ENCODE measurements at places on chromosomes 6 and 20.
A peak's percentile ranks its signal among the peaks of the same experiment; 100 is the strongest.

- H3K4me1 ChIP-seq: no peaks in the 10 kb centered on the region
- no peak overlapping the region for H3K27ac ChIP-seq
- no peak overlapping the region for H3K4me3 ChIP-seq
- no peaks in the 10 kb centered on the region for H3K27me3 ChIP-seq
Measured at GRCh38 chr6:73637404-73637803, 16.4 kb downstream of the SLC17A5 start.

GRCh38 chr6:89400912-89401399 is 11.1 kb downstream of the RRAGD start:
- DNase-seq: no peak
- no peak overlapping the region for H3K4me3 ChIP-seq
- no peaks in the 10 kb centered on the region for H3K27me3 ChIP-seq
- no peaks in the 10 kb centered on the region for H3K36me3 ChIP-seq

DNA sequence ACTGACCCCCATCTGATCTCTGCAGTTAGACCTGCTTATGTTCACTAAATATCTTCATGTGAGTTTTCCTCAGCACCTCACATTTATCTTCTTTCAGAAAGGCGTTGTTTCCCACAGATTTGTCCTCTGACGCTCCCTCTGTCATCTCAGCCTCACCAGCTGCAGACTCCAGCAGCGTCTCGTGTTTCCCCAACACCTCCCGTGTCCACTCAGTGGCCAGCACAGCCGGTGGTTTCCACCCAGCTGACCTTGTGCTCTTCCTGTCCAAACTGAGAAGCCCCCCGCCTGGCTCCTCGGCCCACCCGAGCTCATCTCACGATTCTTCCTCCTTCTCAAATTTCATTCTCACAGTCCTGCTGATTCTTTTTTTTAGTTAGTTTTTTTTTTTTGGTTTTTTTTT is 12.5 kb downstream of the ERMARD start:
- no peak overlapping the region for H3K27ac ChIP-seq
- no peak overlapping the region for H3K4me3 ChIP-seq
- peaks cover 65% of the 10 kb centered on the region for H3K36me3 ChIP-seq
- H3K4me1 ChIP-seq: no peaks in the 10 kb centered on the region

DNA sequence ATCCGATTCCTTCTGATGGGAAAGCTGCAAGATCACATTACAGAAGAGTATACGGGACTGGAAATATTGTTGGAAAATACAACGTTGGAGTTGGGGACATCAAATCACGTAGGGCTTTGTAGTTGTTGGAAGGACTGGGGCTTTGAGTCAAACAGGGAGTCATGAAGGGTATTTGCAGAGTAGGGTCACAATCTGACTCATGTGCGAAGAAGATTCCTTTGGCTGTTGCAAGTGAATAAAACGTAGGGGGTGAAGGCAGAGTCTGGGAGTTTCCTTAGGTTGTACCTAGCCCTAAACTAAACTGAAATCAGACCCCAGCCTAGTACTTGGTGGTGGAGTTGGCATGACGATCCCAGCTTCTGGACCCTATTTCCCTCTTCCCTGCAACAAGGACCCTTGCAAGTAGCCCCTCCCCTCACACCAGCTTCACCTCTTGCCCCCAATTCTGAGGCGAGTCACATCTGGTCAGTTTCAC is 32.3 kb downstream of the SNX5 start:
- no peaks in the 10 kb centered on the region for H3K27me3 ChIP-seq
- peak overlapping the region; percentile 49 for H3K27ac ChIP-seq

GRCh38 chr6:135393289-135393688 is 104.3 kb downstream of the AHI1 start:
- H3K27ac ChIP-seq: no peak overlapping the region
- H3K4me3 ChIP-seq: no peak overlapping the region
- no peaks in the 10 kb centered on the region for H3K4me1 ChIP-seq
- no peak for DNase-seq
- H3K27me3 ChIP-seq: no peaks in the 10 kb centered on the region
- peaks cover 5% of the 10 kb centered on the region for H3K36me3 ChIP-seq

DNA sequence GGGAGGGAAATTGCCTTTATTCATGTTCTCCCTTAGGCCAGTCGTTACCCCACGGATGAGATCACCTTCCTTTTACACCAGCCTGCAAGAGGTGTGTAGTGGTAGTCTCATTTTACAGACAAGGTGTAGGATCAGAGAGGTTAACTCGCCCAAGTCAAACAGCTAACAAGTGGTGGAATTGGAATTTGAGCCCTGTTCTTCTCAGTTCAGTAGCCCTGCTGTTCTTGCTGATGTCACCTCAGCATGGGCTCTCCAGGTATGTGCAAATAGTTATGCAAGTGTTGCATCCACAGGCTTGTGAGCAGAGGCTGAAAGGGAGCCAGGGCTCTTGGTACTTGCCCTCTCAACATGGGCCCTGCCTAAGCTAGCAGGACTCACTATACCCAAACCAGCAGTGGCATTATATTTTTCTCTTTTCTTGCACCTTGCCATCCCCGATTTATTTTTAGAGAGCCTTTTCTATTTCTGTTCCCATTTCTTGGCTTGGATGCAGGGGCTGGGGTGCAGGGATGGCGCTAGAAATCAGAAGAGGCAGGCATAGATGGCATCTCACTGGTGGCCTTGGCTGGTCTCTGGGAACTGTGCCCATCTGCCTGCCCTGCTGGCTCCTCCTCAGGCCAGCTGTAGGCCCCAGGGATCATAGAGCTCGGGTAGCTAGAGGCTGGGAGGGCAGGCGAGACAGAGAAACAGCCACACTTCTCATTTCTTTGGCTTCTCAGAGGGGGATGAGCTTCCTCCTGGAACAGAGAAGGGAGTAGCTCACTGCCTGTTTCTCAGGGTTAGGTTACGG is 18.2 kb downstream of the PPARD start:
- peak overlapping the region; percentile 51 for H3K27ac ChIP-seq
- H3K27me3 ChIP-seq: no peaks in the 10 kb centered on the region
- no peak for DNase-seq
- H3K36me3 ChIP-seq: peaks cover 10% of the 10 kb centered on the region
- no peak overlapping the region for H3K4me3 ChIP-seq

- no peak overlapping the region for H3K4me3 ChIP-seq
- no peak for DNase-seq
- H3K27me3 ChIP-seq: no peaks in the 10 kb centered on the region
- H3K27ac ChIP-seq: no peak overlapping the region
- H3K4me1 ChIP-seq: no peaks in the 10 kb centered on the region
Measured at GRCh38 chr6:4113649-4114048, 21.7 kb downstream of the ECI2 start.

GRCh38 chr6:4606016-4606415 is 170.2 kb upstream of the CDYL start:
- H3K36me3 ChIP-seq: no peaks in the 10 kb centered on the region
- H3K4me1 ChIP-seq: no peaks in the 10 kb centered on the region
- H3K27me3 ChIP-seq: no peaks in the 10 kb centered on the region

GRCh38 chr6:106974336-106974998 is at the start of gene CD24:
CD24 (minus strand) TSS chr6:106974729; CDS start chr6:106974646, 83 bp downstream.
- H3K27me3 ChIP-seq: peaks cover 40% of the 10 kb centered on the region
- DNase-seq: no peak
- H3K36me3 ChIP-seq: no peaks in the 10 kb centered on the region
- no peak within 1 kb of the TSS for H3K27ac ChIP-seq

- no peaks in the 10 kb centered on the region for H3K36me3 ChIP-seq
- no peak for DNase-seq
- H3K27me3 ChIP-seq: no peaks in the 10 kb centered on the region
Measured at GRCh38 chr6:35191889-35192288, 21.9 kb upstream of the SCUBE3 start.

- H3K4me3 ChIP-seq: no peak overlapping the region
- H3K27me3 ChIP-seq: no peaks in the 10 kb centered on the region
- no peaks in the 10 kb centered on the region for H3K4me1 ChIP-seq
- H3K27ac ChIP-seq: no peak overlapping the region
- DNase-seq: no peak
- no peaks in the 10 kb centered on the region for H3K36me3 ChIP-seq
Measured at GRCh38 chr6:7454696-7455358, 65.2 kb downstream of the RIOK1 start.

DNA sequence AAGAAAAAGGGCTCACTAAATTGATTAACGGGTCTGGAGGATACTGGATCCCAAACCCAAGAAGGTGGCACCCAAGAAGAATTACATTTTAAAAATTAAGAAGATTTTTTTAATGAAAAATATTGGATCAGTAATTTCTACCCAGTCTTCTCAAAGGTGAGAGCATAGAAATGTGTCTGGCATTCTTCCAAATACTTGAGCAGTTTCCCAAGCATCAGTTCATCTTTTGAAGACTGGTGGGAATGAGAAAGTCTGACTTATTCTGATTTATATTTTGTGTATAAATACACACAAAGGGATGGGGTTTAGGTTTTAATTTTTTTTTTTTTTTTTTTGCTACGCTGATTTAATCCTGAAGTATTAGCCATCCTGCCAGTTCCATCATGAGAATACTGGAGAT is 3.3 kb downstream of the MGME1 start:
- H3K4me3 ChIP-seq: peak overlapping the region; percentile 88
- peaks cover 8% of the 10 kb centered on the region for H3K36me3 ChIP-seq
- H3K27ac ChIP-seq: no peak overlapping the region

DNA sequence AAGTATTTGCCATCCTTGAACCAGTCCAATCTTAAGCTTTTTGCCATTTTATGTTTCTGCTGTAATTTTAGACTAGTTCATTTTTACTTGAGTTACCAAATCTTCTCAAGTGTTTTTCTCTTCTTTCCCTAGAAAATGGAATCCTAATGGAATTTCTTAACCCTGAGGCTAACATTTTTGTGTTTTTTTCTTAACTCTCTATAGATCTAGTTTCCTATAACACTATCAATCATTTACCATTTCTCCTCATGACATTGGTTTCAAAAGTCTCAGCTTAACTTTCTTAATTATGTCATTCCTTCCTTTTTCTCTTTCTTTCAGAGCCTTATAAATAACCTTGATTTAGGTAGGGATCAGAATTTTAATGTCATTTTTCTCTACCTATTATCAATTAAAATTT is 54.8 kb downstream of the SENP6 start:
- H3K27ac ChIP-seq: no peak overlapping the region
- H3K4me3 ChIP-seq: no peak overlapping the region
- H3K36me3 ChIP-seq: peaks cover 38% of the 10 kb centered on the region
- H3K4me1 ChIP-seq: no peaks in the 10 kb centered on the region
- H3K27me3 ChIP-seq: no peaks in the 10 kb centered on the region

- no peak overlapping the region for H3K27ac ChIP-seq
- peaks cover 8% of the 10 kb centered on the region for H3K4me1 ChIP-seq
- H3K4me3 ChIP-seq: no peak overlapping the region
- no peaks in the 10 kb centered on the region for H3K27me3 ChIP-seq
Measured at GRCh38 chr6:17115251-17116116, 13.6 kb downstream of the STMND1 start.

GRCh38 chr6:75556240-75556639 is 45.4 kb upstream of the SENP6 start:
- no peaks in the 10 kb centered on the region for H3K27me3 ChIP-seq
- no peaks in the 10 kb centered on the region for H3K36me3 ChIP-seq
- H3K4me1 ChIP-seq: no peaks in the 10 kb centered on the region
- DNase-seq: no peak
- H3K27ac ChIP-seq: no peak overlapping the region

- H3K27ac ChIP-seq: no peak overlapping the region
- H3K36me3 ChIP-seq: no peaks in the 10 kb centered on the region
- peaks cover 5% of the 10 kb centered on the region for H3K4me1 ChIP-seq
- no peak for DNase-seq
- no peaks in the 10 kb centered on the region for H3K27me3 ChIP-seq
Measured at GRCh38 chr6:54700158-54700557, 146.4 kb upstream of the FAM83B start.

- H3K36me3 ChIP-seq: no peaks in the 10 kb centered on the region
- no peaks in the 10 kb centered on the region for H3K4me1 ChIP-seq
- no peak for DNase-seq
- no peak overlapping the region for H3K27ac ChIP-seq
- no peaks in the 10 kb centered on the region for H3K27me3 ChIP-seq
- no peak overlapping the region for H3K4me3 ChIP-seq
Measured at GRCh38 chr6:19395316-19395715, 441.9 kb upstream of the ID4 start.

DNA sequence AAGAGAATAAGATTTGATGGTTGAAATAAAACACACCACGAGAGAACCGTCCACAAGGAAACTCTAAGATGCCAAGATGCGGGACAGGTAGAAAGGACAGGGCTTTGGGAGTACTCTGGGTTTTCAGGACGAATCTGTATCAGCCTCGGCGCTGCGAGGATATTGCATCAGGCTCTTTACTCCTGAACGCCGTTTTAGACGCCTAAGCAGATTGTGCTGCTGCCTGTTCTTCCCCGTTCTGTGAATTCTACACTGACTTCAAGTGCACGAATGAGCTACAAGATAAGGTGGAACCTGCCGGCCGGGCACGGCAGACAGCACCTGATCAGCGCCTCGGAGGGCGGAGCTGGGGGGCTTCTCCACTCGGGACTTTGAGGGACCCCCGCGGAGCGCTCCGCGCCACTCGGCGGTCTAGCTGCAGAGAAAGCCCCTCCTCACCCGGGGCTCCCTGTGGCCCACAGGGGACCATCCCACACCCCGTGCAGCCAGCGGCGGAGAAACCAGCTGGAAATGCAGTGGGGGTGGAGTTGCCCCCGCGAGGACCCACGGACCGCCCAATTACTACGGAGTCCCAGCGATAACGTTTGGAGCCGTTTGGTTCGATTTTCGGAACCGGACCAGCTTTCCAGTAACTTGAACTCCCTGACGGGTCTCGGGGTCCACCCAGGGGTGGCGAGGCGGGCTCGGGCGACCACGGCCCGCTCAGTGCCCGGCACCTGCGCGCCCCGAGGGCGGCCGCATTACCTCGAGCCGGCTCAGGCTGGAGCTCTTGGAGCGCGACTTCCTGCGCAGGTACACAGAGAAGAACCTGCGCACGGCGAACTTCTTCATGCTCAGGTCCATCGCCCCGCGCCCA is 646 bp downstream of the RPS6KA2 start:
- H3K27me3 ChIP-seq: no peaks in the 10 kb centered on the region
- no peaks in the 10 kb centered on the region for H3K4me1 ChIP-seq
- peak; percentile 63 for DNase-seq
- H3K4me3 ChIP-seq: peak overlapping the region; percentile 82
- peak overlapping the region; percentile 79 for H3K27ac ChIP-seq

DNA sequence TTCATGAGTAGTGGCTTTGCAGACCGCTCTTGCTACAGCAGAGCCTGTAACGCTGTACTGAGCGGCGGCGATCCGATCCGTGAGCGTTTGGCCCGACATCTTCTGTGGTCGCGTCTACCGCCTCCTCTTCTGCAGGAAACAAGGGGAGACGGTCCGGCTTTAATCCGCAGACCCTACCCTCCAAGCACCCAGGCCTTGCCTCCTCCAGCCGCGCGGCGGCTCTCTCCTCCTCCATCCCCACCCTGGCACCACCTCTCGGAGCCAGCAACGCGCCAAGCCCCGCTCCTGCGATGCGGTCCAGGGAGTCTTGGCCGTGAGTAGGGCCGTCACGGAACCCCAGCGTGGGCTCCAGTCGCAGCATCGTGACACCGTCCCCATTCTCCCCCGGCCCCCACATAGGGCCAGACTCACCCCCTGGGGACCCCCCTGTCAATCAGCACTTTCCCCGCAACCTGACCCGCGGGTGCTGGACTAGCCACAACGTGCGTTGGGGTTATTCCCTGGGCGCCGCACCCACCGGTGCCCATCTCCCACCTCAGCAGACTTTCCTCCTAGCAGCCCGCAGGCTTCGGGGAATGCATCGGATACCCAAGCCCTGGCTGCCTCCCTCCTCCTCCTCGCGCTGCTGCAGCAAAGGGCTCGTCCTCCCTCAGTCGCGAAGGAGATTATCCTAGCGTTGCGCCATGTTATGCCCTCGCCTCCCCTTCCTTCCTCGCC is 914 bp downstream of the SNAP91 start:
- DNase-seq: no peak
- peaks cover 11% of the 10 kb centered on the region for H3K27me3 ChIP-seq
- H3K4me3 ChIP-seq: peak overlapping the region; percentile 55
- H3K4me1 ChIP-seq: no peaks in the 10 kb centered on the region
- no peaks in the 10 kb centered on the region for H3K36me3 ChIP-seq

GRCh38 chr20:3461911-3462677 is 8.7 kb upstream of the ATRN start:
- no peaks in the 10 kb centered on the region for H3K27me3 ChIP-seq
- no peaks in the 10 kb centered on the region for H3K36me3 ChIP-seq
- no peak overlapping the region for H3K4me3 ChIP-seq
- no peak for DNase-seq
- no peak overlapping the region for H3K27ac ChIP-seq
- no peaks in the 10 kb centered on the region for H3K4me1 ChIP-seq

Data from right atrium auricular region (tissue), 2 donors.